ENCODE measurements at places on chromosomes 11 and 22.

DNA sequence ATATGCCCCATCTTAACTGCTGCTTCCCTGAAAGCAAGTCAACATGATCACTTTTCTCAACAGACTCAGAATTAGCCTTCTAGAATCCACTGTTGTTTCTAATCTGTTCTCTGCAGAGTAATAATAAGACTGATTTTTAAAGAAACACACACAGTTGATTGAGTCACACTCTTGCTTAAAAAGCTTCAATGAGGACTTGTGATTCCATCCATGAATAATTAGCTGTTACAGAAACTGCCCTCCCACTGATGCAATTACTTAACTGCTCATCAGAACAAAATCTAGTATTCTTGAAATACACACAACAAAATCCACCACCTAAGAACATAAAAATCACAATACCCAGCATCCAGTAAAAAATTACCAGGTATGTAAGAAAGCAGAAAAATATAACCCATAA, 100.5 kb upstream of the TIMP3 start:
- no peak for DNase-seq

- DNase-seq, result no peak
Observed at GRCh38 chr11:76263657-76264056, 57.4 kb upstream of the WNT11 start.

DNA sequence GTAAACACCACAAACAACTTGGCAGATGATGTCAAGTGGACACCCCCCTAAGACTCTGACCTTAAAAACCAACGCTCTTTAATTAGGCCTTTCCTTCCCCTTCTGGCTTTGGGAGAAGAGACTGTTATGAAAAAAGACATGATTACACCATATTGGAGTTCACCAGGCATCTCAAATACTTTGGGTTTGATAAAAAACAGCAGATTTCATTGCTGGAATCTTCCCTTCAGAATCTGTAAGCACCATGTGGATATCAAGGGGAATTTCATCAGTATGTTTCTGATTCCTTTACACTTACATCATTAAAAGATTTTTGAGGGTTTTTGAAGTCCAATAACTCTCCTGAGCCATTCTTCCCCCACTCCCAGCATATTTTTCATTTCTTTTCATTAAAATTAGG, 85.6 kb downstream of the KIRREL3 start:
- DNase-seq, result no peak

- no peak for DNase-seq
Observed at GRCh38 chr11:35893796-35894475, 49.9 kb upstream of the LDLRAD3 start.

DNA sequence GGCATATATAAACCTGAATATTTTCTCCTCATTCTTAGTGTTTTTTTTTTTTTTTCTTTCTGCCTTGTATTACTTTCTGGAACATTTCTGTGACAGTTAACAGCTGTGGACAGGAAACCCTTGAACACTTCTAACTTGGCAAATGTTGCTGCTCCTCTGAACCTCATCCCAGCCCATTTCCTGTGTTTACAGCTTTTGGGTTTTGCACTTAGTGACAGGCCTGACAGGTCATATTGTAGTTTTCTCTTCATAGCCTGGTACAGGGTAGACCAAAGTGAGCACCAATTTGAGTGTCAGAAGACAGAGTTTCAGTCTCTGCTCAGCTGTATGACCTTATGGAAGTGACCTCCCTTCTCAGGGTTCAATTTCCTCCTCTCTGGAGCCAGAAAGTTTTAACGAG, 91.6 kb downstream of the STIM1 start:
- no peak for DNase-seq
